Inflammatory macrophage treated with lipopolysaccharide for 1 hour (primary cell): ENCODE measurements at places on chromosomes 1 and 21.

GRCh38 chr1:230400007-230400344 is 26.2 kb downstream of the PGBD5 start:
- no peak for DNase-seq

GRCh38 chr1:63980740-63981407 is 207.1 kb downstream of the ROR1 start:
- DNase-seq: no peak

GRCh38 chr1:206955476-206956451 is 9.5 kb upstream of the PIGR start:
- DNase-seq: peak; percentile 41

- peak; percentile 29 for DNase-seq
Measured at GRCh38 chr1:23288671-23289070, 55.4 kb downstream of the HNRNPR start.

- DNase-seq: no peak
Measured at GRCh38 chr1:59687081-59687480, 127.7 kb upstream of the HOOK1 start.

DNA sequence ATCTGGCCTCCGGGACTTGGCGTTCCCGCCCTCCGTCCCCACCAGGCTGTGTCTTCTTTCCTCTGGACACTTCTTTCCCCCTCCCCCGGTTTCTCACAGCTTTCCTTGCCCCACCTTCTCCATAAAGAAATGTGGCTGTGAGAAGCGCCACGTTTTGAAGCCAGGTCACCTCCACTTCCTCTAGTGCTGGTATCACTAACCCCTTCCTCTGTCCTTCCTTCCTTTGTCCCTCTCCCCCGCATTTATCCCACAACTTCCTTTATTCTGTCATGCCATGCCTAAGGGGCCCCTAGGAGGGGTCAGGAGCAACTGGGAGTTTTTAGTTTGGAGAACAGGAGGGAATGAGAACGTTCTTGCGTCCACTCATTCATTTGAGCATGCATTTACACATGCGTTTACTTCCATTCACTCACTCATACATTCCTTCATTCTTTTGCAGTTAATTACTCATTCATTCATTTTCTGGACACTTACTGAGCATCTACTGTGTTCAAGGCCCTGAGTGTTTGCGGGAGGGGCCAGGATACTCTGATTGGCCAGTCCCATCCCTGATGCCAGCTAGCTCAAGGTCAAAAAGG is 5.0 kb upstream of the ACOT11 start:
- peak; percentile 54 for DNase-seq

DNA sequence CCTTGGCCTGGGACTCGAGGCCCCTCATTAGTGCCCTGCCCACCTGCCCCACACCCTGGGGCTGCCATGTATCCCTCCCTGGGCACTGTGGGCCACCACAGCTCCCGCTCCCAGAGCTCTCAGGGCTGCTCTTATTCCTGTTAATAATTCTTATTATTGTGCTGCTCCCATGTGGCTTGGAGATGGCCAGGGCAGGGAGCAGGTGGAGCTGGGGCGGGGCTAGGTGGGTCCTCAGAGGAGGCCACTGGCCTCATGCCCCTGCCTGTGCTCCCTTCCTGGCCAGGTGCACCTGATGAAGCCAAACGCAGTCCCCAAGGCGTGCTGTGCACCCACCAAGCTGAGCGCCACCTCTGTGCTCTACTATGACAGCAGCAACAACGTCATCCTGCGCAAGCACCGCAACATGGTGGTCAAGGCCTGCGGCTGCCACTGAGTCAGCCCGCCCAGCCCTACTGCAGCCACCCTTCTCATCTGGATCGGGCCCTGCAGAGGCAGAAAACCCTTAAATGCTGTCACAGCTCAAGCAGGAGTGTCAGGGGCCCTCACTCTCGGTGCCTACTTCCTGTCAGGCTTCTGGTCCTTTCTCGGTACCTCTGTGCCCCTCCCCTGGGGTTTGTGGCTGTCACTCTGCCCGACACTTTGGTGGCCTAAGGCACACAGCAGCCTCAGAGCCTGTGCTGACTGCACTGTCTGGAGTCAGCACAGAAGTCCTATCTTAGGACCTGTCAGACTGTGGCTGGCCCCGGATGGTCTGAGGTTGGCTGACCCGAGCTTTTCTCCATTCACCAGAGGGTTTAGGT is 34.1 kb downstream of the BMP8A start:
- no peak for DNase-seq

GRCh38 chr1:184889166-184889565 is 85.1 kb downstream of the NIBAN1 start:
- no peak for DNase-seq

DNA sequence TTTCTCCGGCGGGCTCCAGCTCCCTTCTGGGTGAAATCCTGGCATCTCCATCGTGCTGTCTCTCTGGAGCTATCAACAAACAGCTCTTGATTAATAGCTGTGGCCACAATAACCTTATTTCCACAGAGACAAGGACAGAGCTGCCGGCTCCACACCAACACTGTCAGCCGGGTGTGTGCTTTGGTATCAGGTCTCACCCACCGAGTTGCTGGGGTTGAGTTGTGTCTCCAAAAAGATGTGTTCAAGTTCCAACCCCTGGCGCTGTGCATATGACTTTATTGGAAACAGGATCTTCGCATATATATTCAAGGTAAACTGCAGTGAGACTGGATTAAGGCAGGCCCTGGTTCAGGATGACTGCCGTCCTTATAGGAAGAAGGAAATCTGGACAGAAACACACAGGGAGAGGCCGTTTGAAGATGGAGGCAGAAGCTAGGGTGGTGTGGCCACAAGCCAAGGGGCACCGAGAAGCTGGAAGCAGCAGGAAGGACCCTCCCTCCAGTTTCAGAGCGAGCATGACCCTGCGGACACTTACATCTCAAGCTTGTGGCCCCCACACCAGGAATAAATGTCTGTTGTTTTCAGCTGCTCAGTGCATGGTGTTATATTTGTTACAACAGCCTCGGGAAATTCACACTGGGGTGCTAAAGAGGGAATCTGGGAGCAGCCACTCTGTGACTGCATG is 88.4 kb upstream of the TMPRSS2 start:
- DNase-seq: no peak

- peak; percentile 88 for DNase-seq
Measured at GRCh38 chr1:78114034-78114956, 68.5 kb downstream of the GIPC2 start.

DNA sequence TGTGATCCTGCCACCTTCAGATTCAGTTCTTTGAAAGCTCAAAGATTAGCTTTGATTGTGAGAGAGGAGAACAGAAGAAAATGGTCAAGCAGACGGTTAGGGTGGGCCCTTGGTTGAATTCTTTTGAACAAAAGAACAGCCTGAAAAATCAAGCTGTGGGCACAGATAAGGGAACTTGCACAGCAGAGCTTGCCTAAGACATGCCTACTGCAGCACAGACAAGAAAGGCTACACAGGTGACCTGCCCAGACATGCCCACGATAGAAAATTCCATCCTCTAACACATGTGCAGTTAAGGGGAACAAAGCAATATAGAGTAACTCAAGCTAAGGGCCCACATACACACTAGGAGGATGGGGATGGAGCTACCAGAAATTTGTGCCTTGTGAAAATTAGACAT is 512.5 kb upstream of the LRRC7 start:
- DNase-seq: no peak

DNA sequence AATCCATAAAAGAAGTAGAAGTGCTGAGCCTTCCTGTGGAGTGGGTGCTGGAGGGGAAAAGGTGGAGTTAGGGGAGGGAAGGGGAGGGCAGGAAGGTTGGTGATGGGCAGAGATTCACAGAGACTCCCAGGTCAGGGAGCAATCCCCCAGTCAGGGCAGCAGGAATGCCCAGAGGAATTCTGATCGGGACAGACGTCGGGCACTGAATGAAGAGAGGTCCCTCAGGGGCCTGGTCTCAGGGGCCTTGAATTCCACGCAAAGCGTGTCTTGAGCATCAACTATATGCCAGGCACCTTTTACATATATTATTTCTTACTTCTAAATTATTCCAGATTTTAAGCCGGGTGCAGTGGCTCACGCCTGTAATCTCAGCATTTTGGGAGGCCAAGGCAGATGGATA is 7.2 kb upstream of the PADI1 start:
- no peak for DNase-seq

DNA sequence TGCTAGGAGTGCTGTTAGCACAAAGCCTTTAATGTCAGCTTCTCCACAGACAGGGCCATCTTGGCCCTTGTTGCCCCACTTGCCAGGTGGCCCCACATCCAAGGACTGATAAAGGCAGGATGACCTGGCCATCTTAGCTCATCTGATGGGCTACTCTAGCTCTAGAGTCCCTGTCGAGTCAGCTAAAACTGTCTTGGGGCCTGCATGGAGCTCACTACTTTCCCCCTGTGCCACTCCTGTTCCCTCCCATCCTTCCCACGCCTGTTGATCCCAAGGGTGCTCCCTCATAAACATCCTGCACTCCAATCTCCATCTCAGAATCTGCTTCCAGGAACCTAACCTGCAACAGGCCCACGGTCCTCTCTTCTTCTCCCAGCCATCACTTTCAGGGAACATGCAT is 652 bp upstream of the GPX7 start:
- DNase-seq: no peak

DNA sequence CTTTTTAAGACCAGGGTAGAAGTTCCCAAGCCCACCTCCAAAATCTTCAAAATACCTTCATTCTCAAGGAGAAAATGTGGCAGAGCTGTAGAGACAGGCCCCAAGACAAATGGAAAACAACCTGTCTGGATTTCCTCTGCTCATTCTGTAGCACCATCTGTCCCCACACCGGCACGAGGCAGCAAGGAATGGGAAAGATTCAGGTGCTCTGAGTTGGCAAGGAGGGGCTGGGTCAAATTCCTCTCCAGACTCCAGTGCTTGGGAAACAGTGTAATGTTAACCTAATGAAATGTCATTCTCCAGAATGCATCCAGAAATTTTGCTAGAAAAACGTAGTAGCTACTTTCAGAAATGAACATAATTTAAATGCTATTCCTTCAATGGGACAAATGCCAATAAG is 9.3 kb downstream of the PABPC4 start:
- DNase-seq: no peak

DNA sequence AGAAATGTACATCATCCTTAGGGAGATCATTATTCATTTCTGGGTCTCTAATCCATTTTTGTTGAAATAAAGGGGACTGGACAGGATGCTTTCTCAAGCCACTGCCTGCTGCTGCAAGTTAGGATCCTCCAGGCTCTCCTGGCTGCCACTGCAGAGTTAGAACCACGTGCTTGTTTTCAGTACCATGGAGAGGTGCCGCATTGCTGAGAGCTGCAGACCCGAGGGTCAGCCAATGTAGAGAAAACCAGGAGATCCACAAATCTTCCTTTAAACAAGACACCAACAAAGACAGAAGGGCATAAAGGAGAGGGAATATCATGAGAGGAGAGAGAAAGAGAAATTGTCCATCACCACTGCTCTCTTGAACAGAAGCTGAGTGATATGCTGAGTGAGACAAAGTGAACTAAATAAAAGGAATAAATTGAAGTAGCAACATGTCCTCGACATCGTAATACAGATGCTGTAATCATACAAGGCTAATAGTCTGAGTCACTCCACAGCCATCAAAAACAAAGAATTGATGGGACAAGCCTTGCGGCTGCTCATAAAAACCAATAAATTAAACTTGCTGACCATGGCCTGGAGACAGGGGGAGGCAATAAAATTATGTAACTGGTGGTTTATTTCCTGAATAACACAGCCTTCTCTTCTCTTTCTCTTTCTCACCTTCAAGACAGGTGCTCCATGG is 255.7 kb downstream of the OMA1 start:
- DNase-seq: no peak

GRCh38 chr1:204647114-204647804 is 38.3 kb downstream of the LRRN2 start:
- DNase-seq: peak; percentile 53

DNA sequence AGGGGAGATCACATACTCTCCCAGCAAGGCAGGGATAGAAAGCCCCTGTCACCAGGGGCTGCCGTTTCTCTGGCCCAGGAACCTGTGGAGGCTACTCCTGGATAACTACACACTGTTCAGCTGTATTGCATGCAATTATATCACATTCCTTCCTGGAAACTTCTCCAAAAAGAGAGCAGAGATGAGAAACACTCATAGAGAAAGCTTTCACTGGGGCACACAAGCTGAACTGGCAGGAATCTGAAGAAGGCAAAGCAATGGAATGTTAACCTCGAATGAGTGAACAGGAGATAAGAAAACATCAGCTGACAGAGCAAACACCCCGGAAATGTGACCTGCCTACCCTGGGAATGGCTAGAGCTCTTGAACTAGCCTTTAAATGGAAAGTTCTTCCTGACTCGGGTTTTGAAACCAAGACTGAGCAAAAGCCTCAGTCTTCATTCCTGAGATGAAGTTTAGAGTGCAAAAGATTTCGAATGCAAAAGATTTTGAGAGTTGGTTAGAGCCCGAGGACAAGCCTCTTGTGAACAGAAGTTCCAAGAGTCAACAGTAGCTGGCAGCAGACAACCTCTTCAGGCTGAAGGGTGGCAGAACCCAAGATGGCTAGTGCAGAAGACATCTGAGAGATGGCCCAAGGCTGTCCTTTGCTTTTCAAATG is 32.3 kb downstream of the CCN1 start:
- DNase-seq: no peak

GRCh38 chr1:21634806-21635535 is 34.2 kb downstream of the RAP1GAP start:
- DNase-seq: no peak

DNA sequence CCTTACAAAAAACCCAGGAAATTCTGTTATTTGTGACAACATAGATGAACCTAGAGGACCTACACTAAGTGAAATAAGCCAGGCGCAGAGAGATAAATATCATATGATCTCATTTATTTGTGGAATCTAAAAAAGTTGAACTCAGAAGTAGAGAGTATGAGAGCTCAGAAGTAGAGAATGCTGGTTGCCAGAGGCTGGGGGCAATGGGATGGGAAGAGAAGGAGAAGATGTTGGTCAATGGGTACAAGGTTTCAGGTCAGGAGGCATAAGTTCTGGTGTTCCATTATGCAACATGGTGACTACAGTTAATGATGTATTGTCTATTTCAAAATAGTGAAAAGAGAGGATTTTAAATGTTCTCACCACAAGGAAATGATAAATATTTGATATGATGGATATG is 259.1 kb upstream of the POU3F1 start:
- DNase-seq: no peak

GRCh38 chr1:29371332-29371731 is 135.0 kb downstream of the PTPRU start:
- no peak for DNase-seq
